ENCODE measurements at places on chromosomes 7 and 10. TPM values are rescaled to one million over a fixed set of nuclear protein-coding genes. Genes with fewer than 3 reads are reported as not detected.

- no peak for DNase-seq
- no peaks in the 10 kb centered on the region for H3K27me3 ChIP-seq
- no peaks in the 10 kb centered on the region for H3K36me3 ChIP-seq
Observed at GRCh38 chr7:43511769-43512515, 71.0 kb upstream of the STK17A start.

GRCh38 chr7:67631476-67631875 is 634.8 kb downstream of the TYW1 start:
- no peaks in the 10 kb centered on the region for H3K36me3 ChIP-seq
- DNase-seq, result no peak
- no peaks in the 10 kb centered on the region for H3K27me3 ChIP-seq
- no peak overlapping the region for H3K27ac ChIP-seq
- no peak overlapping the region for H3K4me3 ChIP-seq
- H3K4me1 ChIP-seq, result no peaks in the 10 kb centered on the region

Gene COL26A1
- 0.20 TPM for total RNA-seq

- no peak overlapping the region for H3K27ac ChIP-seq
- no peaks in the 10 kb centered on the region for H3K36me3 ChIP-seq
- H3K4me3 ChIP-seq, result no peak overlapping the region
- no peaks in the 10 kb centered on the region for H3K27me3 ChIP-seq
Observed at GRCh38 chr10:34126371-34127151, 688.5 kb downstream of the PARD3 start.

Gene PITX3
- total RNA-seq, result not detected

Gene AKR1B15
- 1.0 TPM for total RNA-seq

DNA sequence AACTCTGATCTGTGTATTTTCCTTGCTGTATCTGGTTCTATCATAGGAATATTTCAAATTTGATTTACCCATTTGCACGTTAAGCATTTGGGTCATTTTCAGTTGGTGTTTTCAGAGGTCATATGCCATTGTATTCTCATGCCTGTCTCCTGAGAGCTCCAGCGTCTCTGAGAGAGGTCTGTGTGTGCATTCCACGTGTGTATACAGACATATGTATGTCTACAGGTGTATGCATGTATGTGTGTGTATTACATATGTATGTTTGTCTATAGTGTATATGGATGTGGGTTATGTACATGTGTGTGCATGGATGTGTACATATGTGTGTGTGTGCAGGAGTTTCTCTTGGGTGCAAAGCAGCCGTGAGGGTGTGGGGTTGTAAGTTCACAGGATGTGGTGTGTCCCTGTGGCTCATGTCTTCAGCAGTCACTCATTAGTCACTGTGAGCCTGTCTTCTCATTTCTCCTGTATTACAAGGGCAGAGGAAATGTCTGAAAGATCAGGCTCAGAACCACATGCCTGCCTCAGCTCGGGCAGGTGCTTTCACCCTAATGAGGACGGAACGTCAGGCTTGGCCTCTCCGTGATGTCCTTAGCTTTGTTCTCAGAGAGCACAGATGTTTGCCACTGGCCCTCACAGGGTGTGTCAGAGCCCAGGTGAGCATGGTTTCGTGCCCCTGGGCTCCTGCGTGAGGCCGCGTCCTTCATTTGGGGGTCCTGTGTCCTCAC is 101.6 kb downstream of the NKX6-2 start:
- peak overlapping the region; percentile 44 for H3K27ac ChIP-seq
- no peak overlapping the region for H3K4me3 ChIP-seq
- DNase-seq, result no peak
- H3K36me3 ChIP-seq, result no peaks in the 10 kb centered on the region
- peaks cover 22% of the 10 kb centered on the region for H3K4me1 ChIP-seq

DNA sequence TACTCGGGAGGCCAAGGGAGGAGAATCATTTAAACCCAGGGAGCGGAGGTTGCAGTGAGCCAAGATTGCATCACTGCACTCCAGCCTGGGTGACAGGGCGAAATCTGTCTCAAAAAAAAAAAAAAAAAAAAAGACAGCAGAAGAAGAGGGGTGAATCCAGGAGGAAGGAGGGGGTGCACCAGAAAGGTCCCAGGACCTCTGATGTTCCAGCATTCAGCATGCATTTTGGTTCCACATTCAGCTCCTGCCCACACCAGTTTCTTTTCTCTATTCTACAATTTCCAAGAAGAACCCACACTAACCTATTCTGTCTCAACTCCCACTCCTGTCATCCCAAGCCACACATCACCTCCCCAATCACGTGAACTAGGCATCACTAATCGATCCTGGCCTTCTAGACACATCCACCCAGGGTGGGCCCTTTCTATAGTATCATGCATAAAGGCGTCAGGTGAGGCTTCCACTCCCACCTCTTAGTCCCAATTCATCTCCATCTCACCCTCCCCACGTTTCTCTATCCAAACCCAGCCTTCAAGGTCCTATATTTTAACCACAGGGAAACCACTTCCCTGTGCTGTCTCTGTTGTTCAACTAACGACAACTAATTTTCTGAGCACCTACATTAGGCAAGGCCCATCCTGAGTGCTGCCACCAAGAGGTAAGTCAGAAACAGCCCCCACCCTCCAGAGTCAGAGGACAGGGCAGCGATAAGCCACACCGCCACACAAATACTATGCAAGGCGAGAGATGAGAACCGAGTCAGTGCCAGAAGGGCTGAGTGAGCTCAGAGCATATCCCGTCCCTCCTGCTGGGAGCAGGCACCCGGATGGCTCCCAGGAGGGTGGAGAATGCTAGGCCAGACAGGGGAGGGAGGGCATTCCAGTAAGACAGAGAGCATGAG is 2.2 kb downstream of the ANXA11 start:
- peak; percentile 48 for DNase-seq
- no peaks in the 10 kb centered on the region for H3K27me3 ChIP-seq
- H3K27ac ChIP-seq, result peak overlapping the region; percentile 99
- H3K36me3 ChIP-seq, result no peaks in the 10 kb centered on the region

GRCh38 chr10:71607082-71607443 is 112.5 kb downstream of the C10orf105 start:
- no peak overlapping the region for H3K4me3 ChIP-seq
- no peak for DNase-seq
- no peak overlapping the region for H3K27ac ChIP-seq
- H3K27me3 ChIP-seq, result no peaks in the 10 kb centered on the region
- H3K4me1 ChIP-seq, result peaks cover 9% of the 10 kb centered on the region
- no peaks in the 10 kb centered on the region for H3K36me3 ChIP-seq

DNA sequence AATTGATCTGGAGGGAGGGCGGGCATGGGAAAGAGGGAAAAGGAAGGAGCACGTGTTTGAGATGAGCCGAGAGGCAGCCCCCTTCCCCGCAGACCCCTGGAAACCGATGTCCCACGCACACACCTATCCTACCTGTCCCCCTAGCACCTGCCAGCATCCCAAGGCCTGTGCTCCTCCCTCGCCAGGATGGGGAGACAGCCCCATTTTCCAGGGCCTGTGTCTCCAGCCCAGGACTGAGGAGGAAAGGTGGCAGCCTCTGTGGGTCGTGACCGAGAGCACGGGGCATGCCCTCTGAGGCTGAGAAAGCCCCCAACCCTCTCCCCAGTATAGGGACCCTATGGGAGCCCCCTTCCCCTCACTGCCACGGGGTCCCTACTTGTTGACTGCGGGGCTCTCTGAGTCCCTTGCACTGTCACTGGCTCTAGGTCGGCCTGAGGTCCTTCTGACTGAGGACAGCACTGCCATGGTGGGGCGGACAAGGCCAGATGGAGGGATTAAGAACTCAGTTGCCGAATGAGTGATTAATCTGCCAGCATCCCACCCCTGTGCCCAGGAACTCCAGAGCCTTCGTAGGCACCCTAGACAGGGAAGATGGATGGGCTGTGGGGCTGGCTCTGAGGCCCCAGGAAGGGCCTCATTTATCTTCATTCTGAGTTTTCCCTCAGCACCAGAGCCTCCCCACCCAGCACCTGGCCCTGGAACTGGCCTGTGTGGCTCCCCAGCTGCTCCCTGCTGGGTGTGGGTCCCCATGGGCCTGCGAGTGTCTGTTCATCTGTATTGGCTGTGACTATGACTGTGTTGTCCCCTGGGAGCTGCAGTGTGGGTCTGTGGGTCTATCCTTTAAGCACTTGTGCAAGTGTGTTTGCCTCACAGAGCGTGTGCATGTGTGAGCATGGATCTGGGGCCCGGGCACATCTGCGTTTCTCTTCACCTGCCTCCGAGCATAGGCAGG is 26.0 kb downstream of the CRHR2 start:
- no peaks in the 10 kb centered on the region for H3K4me1 ChIP-seq
- no peak for DNase-seq
- H3K4me3 ChIP-seq, result no peak overlapping the region

DNA sequence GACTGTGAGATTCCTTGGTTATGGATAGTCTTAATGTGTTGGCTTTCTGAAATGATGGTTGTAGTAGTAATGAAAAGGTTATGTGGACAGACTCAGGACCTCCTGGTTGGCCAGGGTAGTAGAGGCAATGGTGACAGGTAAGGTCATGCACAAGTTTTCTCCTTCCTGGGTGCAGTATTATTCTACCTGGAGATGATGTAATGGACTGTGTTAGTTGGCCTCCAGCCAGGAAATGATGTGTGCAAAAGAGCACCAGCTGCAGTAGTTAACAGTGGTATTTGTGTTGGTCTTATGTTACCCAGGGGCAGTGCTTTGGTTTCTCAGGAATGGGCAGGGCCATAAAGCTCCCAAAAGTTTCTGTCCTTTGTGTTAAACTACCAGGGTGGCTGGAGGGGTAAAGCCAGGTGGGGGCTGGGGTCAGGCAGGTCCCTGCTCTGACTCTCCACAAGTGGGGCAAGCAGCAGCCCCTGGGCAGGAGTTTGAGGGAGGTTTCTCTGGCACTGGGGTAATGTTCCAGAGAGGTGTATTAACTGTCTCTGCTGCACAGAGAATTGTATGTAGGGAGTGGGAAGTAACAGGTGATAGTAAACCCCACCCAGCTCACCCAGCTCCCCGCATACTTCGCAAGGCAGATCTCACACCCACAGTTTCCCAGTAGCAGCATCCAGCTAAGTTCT is 36.3 kb downstream of the GPR22 start:
- no peaks in the 10 kb centered on the region for H3K27me3 ChIP-seq
- peaks cover 22% of the 10 kb centered on the region for H3K36me3 ChIP-seq
- no peak overlapping the region for H3K4me3 ChIP-seq
- H3K4me1 ChIP-seq, result no peaks in the 10 kb centered on the region
- DNase-seq, result no peak

Gene DENND10
- total RNA-seq, result 51.0 TPM

Gene HKDC1
- 4.8 TPM for total RNA-seq

DNA sequence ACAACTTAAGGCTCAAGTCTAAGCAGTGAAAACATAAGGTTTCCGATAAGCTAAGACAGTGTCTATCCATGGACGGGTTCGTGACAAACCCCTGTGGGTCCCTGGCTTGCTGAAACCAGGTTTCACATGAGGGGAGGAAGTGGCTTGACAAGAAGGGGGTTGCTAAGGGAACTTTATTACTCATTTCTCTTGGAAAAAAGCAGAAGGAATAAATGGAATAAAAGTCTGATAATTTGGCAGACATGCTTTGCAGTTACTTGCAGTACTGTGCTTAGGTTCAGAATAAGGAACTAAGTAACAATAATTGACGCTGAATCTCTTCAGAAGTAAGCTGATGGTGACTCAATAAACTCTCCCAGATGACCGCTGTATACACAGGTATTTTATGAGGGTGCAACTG is 34.7 kb downstream of the RBM17 start:
- no peak for DNase-seq
- no peak overlapping the region for H3K27ac ChIP-seq
- H3K4me3 ChIP-seq, result no peak overlapping the region
- peaks cover 34% of the 10 kb centered on the region for H3K4me1 ChIP-seq
- H3K27me3 ChIP-seq, result no peaks in the 10 kb centered on the region
- H3K36me3 ChIP-seq, result no peaks in the 10 kb centered on the region

DNA sequence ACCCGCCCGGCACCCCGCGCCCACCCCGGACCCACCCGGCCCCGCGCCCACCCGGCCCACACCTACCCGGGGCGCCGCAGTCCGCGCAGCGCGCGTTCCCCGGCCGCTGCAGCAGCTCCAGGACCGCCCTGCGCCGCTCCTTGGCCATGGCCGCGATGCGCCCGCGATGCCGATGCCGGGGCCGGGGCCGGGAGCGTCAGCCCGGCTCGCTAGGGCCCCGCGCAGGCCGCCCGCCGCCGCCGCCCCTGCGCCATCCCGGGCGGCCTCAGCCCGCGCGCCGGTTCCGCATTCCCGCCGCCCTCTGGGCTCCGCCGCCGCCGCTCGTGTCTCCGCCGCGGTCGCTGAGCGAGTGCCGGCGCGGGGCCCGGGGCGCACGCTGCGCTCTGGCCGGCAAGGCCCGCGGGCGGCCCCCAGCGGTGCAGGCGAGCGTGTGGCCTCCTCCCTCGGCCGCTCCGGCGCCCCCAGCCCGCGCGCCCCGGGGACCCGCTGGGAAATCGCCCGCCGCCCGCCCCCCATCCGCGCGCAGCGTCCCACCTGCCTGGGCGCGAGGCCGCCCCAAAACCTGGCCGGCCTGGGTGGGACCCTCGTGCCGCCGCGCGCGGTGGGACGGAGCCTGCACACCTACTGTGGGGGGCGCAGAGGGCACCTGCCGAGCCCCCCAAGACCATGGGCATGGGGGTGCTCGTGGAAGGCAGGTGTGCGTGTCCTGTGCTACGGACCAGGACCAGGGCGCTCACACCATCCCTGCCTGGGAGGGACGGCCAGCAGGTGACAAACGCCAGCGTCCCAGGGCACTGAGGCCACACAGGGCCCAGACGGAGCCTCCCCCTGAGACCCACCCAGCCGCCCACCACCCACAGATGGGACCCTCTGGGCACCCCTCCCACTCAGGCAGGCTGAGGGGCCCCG is at the start of gene ADAP1:
Gene ADAP1, minus strand, starts transcription at position 351 of the 909 bp plus-strand sequence. Its CDS starts 203 bp downstream, at position 148.
- no peak for DNase-seq
- H3K4me1 ChIP-seq, result peaks cover 7% of the 10 kb centered on the region
- H3K27ac ChIP-seq, result peak within 1 kb of the TSS; percentile 61
- H3K27me3 ChIP-seq, result no peaks in the 10 kb centered on the region

DNA sequence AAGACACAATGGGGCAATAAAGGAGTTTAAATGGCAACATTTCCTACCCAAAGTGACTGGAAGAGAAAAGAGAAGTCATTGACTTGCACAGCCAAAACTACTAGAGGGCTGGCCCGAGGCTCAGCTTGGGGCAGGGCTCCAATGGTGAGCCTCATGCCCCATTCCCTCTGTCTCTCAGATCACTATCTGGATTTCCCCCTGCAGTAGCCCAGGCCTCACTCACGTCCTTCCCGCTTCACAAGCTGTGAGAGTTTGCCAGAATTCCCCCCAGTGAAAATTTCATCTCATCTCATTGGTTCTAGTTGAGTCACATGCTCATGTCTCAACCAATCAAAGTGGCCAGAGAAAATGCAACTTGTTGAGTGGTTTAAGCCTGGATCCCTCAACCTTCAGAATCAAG is 181.3 kb downstream of the WDR11 start:
- H3K36me3 ChIP-seq, result no peaks in the 10 kb centered on the region
- no peak overlapping the region for H3K27ac ChIP-seq
- no peak for DNase-seq
- no peaks in the 10 kb centered on the region for H3K4me1 ChIP-seq
- no peak overlapping the region for H3K4me3 ChIP-seq
